ENCODE measurements at places on chromosomes 13 and 19.
A peak's percentile ranks its signal among the peaks of the same experiment; 100 is the strongest.

DNA sequence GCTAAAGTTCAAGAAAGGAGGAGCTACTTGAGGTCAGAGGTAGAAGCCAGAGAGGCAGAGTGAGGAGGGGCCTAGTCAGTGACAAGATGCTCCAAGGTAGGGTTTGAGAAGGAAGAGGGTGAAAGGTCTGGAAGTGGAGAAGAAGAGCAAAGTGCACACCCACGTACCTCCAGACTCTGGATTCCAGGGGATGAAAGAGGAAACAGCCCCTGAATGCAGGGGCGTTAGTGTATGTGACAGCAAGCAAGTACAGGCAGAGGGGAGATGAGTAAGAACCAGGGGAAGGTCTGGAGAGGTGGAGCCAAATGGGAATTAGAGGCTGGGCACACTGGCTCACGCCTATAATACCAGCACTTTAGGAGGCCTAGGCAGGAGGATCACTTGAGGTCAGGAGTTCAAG lies 8.7 kb downstream of the RPS28 start:
- no peak for DNase-seq

GRCh38 chr13:105278943-105279381 lies 1256.5 kb downstream of the EFNB2 start:
- no peak for DNase-seq

DNA sequence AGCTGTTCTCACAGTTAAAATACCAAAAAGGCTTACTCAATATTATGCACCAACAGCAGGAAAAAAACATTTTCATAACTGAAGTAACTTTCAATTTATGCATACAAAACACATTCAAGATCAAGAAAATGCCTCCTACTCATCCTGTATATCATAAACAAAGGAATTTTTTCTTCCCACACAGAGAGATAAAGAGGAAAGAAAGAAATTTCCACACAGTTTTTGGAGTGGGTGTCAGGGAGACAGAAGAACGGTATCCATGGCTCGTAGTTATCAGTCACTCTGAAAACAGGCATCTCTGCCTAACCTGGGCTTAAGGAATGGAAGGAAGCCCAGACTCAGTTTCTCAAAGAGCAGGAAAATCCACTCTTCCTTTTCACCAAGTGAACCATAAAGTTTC lies 92.4 kb upstream of the SIAH3 start:
- no peak for DNase-seq

DNA sequence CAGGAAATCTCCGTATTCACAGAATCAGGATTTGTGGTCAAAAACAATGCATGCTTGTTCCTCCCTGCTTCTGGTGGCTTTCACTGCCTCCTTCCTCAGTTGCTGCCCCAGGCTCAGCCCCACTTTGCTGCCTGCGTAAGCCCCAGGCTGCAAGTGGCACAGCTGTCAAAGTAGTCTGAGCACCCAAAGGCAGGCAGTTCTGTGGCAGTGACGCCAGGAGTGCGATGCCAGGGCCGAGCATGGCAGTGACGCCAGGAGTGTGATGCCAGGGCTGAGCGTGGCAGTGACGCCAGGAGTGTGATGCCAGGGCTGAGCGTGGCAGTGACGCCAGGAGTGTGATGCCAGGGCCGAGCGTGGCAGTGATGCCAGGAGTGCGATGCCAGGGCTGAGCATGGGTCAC lies 77.3 kb upstream of the GPR183 start:
- DNase-seq: no peak

DNA sequence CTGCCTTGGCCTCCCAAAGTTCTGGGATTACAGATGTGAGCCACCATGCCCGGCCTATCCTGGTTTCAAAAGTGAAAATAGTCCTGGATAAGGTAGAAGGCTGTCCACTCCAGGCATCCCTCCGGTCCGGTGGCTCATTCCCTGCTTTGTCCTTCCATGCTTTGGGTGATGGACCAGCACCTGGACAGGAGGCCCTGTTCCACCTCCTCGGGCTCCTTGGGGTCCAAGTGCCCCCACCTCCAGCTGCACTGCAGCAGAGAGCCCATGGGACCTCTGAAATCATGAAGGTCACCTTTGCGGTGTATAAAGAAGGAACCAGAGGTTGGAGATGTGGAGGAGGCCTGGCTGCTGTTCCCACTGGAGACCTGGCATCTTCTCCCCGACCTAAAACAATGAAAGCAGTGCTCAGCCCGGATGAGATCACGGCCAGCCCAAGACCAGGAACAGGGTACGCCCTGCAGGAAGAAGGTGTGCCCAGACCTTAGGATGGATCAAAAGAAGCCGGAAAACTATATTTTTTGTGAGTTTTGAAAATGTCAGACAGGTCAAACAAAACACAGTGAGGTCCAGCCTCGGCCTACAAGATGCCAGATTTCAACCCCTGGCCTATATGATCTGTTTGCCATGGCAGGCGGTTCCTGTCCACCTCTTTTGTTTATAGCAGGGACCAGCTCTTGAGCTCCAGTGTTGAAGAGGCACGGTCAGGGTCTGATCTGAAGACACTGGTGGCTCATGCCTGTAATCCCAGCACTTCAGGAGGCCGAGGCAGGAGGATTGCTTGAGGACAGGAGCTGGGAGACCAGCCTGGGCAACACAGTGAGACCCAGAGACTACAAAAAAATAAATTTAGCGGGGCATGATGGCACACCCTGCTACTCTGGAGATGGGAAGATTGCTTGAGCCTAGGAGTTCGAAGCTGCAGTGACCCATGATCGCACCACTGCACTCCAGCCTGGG lies 5.8 kb downstream of the LSR start:
- DNase-seq: no peak

- DNase-seq: no peak
Observed at GRCh38 chr13:90205911-90206310, 1141.6 kb upstream of the MIR17HG start.

GRCh38 chr19:14769201-14769600 lies 9.2 kb downstream of the ADGRE2 start:
- DNase-seq: no peak

DNA sequence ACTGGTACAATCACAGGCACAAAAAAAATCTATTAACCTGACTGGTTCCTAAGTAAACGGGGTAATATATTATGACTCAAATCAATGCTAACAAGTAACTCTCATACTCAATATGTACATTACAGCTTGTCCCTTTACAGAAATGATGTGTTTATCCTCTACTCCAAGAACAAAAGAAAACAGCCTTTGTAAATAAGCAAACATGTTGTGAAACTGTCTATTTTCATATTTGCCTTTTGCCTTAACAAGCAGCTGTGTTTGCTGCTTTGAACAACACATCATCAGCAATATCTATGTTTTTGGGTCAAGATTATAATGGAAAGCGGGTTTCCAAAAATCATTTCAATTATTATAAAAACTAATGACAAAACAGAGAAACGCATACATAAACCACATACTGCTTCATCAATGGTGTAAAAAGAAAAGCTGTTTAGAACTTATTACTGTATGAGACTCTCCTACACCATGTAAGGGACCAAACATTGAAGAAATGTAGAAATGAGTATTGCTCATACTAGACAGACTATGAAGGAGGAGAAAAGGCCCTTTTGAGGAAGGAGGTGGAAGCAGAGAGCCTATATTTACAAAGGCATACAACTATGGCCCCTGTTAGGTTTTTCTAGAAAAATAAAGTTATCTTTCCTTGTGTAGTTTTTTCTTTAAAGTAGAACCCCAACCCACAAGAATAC lies 14.8 kb downstream of the TBC1D4 start:
- no peak for DNase-seq

DNA sequence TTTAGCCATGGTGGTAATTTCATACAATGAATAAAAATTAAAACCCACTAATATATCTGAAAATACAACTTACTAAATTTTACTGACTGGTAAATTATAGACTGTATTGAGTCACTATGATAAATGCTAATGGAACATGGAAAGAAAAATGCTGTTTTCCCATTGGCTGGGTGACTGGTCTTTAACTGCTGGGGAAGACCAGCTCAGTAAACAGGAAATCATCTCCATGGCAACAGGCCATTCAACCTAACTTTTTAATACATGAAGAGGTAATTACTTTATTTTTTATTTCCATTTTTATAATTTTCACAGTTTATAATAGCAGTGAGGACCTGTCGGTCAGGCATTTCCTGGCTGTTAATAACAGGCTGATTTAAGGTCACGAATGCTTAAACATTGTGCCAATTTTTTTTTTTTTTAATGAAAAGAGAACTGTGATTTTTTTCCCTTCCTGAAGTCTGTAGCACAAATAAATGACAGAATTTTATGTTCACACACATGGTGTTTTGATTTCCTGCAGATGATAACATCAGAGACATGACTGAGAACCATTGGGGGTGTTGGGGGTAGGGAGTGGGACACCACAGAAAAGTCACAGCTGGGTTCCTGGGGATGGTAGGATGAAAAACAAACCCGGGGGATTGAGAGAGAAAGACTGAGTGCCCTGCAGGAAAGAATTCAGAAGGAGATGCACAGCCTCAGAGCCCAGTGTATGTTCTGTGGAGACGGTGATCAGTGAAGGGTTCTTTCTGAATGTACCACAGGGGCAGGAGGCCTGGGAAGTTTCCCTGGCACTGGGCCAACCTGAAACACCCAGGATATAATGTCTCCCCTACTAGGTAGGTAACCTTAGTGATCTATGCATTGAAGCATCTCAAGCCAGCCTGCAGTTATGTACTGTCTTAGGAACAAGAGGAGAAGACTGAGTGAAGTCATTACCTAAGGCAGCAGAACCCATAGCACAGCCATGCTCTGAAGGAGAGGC lies 297.1 kb downstream of the COG6 start:
- DNase-seq: peak; percentile 46

- no peak for DNase-seq
Observed at GRCh38 chr19:33472226-33472625, 49.4 kb downstream of the PEPD start.

DNA sequence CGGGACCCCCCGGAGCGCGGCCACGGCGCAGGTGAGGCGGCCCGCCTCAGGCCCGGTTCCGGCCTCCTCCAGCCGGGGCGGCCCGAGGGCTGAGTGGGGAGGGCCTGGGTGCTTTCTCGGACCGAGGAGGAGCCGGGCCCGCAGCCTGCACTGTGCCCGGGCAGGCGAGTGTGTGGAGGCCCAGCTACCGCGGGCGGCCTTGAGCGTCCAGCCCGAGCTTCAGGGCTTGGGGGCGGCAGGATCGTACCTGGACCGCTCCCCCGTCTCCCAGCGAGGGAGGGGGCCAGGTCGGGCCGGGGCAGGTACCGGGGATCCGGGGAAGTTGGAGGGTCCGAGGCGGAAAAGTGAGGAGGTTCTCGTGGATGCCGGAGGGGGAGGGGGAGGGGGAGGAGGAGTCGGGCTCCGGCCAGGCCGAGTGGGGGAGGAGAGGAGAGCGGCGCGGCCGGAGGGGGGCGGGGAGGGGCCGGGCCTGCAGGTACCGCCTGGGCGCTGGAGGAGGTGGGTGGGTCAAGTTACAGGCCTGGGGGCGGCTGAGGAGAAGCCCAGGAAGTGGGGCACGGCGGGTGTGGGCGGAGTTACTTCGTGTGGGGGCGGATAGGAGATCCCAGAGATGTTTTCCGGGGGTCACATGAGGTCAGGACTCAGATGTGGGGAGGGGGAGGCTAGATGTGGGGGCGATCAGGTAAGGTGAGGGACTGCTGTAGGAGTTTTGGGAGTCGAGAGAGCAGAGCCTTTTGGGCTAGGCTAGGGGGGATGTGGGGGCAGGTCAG lies 545 bp downstream of the NACC1 start:
- DNase-seq: no peak

GRCh38 chr13:86653009-86653408 lies 853.8 kb upstream of the SLITRK6 start:
- DNase-seq: no peak

DNA sequence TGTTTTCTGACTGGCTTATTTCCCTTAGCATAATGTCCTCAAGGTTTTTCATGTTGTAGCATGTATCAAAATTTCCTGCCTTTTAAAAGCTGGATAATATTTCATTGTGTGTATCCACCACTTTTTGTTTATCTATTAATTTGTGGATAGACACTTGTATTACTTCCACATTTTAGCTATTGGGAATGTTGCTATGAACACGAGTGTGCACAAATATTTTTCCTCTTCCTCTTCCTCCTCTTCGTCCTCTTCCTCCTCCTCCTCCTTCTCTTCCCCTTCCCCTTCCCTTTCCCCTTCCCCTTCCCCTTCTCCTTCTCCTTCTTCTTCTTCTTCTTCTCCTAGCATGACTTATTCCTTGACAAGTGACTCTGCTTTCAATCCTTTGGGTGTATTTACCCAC lies 51.2 kb upstream of the KL start:
- DNase-seq: no peak

- no peak for DNase-seq
Observed at GRCh38 chr13:26726684-26727083, 33.9 kb downstream of the GPR12 start.

- DNase-seq: no peak
Observed at GRCh38 chr19:807627-808422, 10.6 kb downstream of the PTBP1 start.

GRCh38 chr19:11736696-11737095 lies 2.0 kb downstream of the ZNF823 start:
- DNase-seq: no peak

GRCh38 chr19:51030631-51031030 lies 4.2 kb downstream of the KLK12 start:
- DNase-seq: no peak

DNA sequence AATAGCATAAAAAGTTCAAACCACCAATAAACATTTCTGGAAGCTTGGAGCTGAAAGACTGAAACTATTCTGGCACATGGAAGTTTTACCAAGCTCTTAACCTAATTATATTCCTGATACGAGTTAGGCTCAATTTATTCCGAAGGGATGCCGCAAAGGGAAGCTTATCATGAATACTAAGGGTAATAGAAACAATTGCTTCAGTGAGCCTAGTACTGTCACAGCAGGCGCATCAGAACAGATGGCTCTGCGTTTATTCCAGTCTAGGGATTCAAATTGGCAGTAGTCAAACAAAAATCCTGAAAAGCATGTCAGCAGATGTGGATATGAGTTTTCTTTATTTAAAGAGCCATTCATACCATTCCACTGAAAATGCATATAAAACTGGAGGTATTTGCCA lies 779.5 kb downstream of the GPC5 start:
- no peak for DNase-seq

- DNase-seq: peak; percentile 15
Observed at GRCh38 chr13:97975280-97975847, 21.9 kb downstream of the IPO5 start.

- no peak for DNase-seq
Observed at GRCh38 chr13:97302611-97303010, 80.5 kb downstream of the MBNL2 start.

DNA sequence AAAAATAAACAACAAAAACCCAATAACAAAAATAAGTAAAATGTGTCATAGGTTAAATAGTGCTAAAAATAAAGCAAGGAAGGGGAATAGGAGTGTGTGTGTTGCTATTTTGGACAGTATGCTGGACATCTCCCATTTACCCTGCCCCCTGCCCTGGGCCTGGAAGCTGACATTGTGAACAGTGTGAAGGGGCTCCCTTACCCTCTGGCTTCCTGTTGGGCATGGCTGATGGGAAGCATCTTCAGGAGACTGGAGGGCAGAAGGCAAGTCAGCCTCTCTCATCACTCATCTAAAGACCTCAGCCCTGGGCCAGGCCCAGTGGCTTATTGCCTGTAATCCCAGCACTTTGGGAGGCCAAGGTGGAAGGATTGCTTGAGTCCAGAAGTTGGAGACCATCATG lies 26.7 kb downstream of the KCTD15 start:
- DNase-seq: no peak

- DNase-seq: no peak
Observed at GRCh38 chr13:51988988-51989618, 22.1 kb downstream of the ATP7B start.

GRCh38 chr19:12574036-12574435 lies 22.8 kb upstream of the ZNF564 start:
- DNase-seq: no peak

- DNase-seq: no peak
Observed at GRCh38 chr13:34344816-34345215, 526.9 kb downstream of the RFC3 start.
